ENCODE measurements at places on chromosomes 5 and 9.

DNA sequence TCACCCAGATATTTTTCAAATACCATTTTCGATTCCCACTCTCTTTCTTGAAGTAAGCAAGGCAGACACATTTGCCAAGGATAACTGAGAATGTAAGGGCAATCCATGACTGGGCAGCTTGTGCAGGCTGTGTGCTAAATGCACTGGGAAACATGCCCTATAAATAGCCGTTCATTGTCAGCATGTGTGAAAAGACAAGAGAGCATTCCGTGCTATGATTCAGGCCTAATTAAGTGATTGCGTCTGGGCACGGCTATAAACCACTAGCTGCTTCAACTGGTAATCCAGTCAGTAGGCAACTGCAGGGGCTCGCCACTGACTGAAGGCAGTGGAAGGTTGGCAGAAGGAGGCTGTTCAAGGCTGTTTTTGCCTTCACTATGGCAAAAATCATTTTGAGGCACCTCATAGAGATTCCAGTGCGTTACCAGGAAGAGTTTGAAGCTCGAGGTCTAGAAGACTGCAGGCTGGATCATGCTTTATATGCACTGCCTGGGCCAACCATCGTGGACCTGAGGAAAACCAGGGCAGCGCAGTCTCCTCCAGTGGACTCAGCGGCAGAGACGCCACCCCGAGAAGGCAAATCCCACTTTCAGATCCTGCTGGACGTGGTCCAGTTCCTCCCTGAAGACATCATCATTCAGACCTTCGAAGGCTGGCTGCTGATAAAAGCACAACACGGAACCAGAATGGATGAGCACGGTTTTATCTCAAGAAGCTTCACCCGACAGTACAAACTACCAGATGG lies at the start of gene HSPB3:
Gene HSPB3 (plus strand): TSS at position 287 of the 745 bp plus-strand sequence. CDS start 91 bp downstream, at position 378.
- DNase-seq = no peak

DNA sequence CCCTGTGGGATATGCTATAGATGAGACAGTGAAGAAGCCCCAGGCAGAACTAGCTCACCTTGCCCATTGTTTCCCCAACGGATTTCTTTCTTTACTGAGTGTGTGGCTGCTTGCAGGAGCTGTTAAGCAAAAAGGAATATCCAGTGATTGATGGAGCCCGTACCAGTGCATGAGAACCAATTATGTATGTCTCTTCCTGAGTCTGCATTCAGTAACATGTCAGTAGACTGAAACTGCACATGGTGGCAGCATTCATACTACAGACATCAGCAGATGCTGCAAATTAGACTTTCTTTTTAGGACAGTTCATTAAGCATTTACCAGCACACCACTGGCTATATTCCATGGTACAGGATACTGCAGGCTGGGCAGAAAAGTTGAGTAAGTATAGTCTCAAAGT lies 90.3 kb upstream of the PLCXD3 start:
- no peak for DNase-seq

DNA sequence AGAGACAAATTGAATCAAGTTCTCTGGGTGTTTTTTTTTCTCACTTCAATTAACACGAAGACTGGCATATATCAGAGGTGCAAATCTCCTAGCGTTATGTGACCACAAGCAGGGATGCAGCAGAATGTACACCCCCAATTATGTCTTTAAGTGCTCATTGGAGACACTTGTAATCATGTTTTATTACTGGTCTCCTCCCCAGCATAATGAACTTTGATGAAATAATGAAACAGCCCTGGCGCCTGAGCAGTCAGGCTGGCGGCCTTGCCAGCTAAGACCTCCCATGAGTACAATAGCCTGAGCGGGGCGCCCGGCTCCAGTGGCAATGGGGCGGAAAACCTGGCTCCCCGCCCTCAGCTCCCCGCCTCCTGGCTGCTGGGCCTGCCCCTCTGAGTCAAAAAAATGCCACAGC lies 209.4 kb upstream of the MSX2 start:
- no peak for DNase-seq

GRCh38 chr5:3598769-3599211 lies 3.2 kb downstream of the IRX1 start:
- DNase-seq = no peak

DNA sequence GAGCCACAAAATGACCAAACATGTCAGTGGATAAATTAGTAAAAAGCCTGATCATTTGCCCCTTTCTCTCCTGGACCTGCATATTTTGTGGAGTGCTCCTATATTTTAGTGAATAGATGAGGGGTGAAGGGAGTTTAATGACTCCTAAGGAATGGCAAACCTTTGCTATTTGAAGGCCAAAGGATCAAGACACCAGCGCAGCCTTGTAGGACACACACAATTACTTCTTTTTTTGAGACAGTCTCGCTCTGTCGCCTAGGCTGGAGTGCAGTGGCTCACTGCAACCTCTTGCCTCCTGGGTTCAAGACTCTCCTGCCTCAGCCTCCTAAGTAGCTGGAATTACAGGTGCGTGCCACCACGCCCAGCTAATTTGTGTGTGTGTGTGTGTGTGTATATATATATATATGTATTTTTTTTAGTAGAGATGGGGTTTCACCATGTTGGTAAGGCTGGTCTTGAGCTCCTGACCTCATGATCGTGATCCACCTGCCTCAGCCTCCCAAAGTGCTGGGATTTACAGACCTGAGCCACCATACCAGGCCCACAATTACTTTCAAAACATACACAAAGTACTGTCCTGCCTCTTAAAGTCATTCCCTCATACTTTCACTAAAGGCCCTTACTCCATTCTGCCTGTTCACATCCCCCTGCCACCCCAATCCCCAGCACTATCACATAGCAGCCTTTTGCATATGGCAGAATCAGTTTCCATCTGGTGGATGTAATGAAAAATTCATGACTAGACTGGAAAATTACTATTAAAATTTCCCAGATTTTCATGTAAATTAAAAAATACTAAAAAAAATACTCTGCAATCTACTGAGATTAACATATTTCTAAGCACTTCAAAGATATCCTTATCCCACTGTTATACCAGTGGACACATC lies 60.4 kb downstream of the CSNK1A1 start:
- no peak for DNase-seq

- DNase-seq = no peak
These were observed 53.5 kb downstream of the NIPSNAP3B start for GRCh38 chr9:104817437-104817836.

DNA sequence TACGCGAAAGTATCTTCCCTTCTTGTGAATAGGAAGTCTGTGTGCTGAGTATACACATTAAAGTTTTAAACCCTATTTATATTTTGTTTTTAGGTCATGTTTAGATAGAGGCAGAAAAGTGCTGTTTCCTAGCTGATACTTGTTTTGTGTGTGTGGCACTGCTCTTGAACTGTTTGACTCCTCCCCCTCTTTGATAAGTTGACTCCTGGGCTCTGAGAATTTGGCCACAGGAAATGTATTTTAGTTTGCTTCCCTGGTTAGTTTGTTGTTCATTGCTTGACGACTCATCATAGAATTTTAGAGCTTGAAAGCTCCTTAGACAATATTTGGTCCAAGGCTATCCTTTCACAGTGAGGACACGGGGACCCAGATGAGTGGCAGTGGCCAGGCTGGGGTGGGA lies 2.0 kb upstream of the CDC14B start:
- no peak for DNase-seq

DNA sequence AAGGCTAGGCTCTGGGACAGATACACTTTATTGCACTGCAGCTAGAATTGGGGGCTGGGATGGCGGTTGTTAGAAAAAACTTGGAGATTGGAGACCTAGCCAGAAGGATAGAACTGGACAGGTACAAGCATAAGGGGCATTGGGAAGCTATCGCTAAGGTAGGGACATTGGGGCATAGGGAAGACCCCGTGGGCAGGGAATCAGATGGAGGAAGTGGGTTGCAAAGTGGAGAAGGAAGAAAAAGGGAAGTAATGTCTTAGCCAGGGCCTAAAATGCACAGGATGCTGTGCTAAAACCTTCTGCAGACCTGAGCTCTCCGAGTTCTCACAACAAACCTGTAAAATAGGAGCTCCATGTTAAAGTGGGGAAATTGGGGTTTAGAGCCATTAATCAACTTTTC lies 178.2 kb downstream of the ZDHHC21 start:
- no peak for DNase-seq

DNA sequence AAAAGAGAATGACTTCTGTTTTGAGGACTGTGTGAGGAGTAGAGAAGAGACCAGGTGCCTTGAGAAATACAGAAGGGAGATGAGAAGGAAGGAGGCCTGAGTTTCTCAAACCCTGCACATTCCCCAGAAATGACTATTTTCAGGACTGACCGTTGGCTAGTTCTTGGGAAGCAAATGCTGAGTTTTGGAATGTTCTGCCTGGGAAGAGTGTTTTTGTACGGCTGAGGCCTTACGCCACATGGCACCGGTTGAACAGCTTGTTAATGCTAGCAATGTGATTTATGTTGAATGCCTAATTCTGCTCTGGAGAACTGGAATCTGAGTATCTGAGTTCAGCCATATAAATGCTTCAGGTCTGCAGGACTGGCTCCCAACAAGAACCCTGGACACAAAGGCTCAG lies 152.7 kb upstream of the ADAMTS16 start:
- no peak for DNase-seq

- no peak for DNase-seq
These were observed 265.8 kb downstream of the ADAMTSL1 start for GRCh38 chr9:18739641-18740318.

- DNase-seq = no peak
These were observed 625.1 kb downstream of the PRELID2 start for GRCh38 chr5:145210020-145210419.

DNA sequence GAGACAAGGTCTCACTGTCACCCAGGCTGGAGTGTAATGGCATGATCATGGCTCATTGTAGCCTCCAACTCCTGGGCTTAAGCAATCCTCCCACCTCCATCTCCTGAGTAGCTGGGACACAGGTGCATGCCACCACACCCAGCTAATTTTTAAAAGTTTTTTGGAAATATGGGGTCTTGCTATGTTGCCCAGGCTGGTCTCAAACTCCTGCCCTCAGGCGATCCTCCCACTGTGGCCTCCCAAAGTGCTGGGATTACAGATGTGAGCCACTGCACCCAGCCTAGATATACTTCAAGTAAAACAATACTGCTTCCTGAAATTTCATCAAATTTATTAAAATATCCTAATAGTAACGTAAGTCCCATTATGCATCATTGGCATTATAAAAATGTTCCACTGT lies 33.4 kb downstream of the STARD4 start:
- no peak for DNase-seq

DNA sequence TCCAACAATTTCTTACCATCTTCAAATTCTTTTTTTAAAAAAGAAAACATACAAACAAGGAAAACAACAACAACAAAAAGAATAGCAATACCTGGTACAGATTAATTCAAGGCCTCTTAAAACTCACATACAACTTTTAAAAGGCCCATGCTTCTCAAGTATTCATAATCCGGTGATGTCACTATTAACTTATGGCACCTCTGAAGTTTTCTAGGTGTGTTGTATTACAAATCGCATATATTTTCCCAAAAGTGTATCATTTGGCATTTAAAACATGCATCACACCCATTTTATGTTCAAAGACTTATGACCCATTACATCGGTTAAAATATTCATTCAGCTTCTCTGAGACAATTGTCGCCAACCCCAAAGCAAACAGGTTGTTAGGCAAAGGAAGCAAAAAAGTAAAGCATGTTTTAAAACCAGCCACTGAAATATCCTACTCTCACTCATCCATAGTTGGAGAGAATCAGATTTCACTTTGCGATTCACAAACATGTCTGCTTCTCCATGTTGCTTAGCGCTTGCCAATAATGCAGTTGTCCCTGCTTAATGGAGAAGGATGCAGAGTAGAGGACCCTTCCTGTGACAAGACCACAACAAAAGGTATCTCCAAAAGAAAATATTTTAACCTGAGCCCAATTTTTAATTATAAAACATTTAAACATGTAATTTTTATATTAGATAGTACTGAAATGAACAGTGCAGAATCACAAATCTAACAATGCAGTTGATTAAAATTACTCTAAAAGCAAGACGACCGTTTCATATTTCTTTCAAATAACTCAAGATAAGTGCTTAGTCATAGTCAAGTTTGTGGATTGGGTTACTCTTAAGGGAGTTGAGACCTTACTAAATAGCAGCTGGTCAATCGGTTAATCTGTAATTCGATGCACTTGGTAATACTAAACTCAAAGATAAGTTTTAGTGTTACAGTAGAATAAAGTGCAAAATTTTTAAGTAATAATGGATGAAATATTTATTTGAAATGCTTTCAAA lies 1.6 kb downstream of the SKP1 start:
- no peak for DNase-seq

DNA sequence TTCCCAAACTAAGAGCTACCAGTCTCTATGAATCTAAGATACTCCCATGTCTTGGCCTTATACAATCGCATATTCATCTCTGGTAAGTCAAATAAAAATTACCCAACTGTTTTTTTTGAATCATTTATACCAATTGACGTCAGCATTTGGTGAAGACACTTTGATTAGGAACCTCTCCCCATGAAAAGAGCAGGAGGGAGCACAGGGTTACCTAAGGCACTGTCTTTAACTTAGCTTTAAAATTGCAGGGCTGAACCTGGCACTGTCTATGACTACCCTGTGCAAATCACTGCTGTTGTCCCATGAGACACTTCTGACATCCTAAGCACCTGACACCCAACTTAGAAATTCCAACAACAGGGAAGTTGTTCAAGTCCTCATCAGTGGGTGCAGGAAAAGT lies 586.4 kb downstream of the MAT2B start:
- DNase-seq = no peak

GRCh38 chr5:39177631-39177964 lies 41.8 kb downstream of the FYB1 start:
- peak; percentile 64 for DNase-seq

DNA sequence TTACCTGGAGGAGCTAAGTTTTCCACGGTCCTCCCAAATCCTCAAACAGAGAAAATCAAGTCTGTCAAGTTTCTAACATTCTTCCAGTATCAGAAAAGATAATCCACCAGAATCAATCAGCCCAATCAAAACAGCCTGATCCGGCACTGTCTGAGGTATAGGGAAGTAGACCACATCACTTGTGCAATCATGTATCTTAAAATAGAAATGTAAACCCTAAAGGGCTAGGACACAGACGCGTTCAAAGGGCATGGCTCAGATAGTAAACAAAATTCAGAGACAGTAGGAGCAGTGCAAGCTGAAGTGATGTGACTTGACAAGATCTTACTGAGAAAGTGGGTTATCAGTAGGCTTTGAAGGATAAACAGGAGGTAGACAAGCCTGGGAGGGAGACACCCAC lies 252.4 kb upstream of the DAPK1 start:
- DNase-seq = no peak
